Activated T-cell treated with anti-CD3 and anti-CD28 coated beads for 24 hours (primary cell): ENCODE measurements at places on chromosomes 5 and 9.

- no peak for DNase-seq
Observed at GRCh38 chr5:94702729-94703128, 84.3 kb downstream of the SLF1 start.

GRCh38 chr9:6611865-6612264 is 33.7 kb downstream of the GLDC start:
- no peak for DNase-seq

DNA sequence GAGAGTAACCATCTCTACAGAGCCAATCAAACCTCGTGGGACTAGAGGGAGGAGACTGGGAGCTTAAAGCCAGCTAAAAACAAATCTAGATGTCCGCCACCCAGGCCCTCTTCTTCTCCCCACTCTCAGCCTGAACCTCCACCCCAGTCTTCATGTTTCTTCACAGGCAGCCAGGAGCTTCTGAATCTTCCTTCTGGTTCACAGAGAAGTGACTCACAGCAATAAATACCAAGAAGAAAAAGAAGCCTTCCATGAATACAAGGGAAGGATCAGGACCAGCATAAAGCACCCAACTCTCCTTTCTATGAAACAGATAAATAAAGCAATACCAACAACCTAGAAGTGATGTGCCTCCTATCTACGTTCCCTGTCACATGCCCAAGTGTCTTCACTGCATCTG is 103.3 kb upstream of the SLIT3 start:
- no peak for DNase-seq

GRCh38 chr9:5825895-5826622 is 6.9 kb downstream of the ERMP1 start:
- no peak for DNase-seq

DNA sequence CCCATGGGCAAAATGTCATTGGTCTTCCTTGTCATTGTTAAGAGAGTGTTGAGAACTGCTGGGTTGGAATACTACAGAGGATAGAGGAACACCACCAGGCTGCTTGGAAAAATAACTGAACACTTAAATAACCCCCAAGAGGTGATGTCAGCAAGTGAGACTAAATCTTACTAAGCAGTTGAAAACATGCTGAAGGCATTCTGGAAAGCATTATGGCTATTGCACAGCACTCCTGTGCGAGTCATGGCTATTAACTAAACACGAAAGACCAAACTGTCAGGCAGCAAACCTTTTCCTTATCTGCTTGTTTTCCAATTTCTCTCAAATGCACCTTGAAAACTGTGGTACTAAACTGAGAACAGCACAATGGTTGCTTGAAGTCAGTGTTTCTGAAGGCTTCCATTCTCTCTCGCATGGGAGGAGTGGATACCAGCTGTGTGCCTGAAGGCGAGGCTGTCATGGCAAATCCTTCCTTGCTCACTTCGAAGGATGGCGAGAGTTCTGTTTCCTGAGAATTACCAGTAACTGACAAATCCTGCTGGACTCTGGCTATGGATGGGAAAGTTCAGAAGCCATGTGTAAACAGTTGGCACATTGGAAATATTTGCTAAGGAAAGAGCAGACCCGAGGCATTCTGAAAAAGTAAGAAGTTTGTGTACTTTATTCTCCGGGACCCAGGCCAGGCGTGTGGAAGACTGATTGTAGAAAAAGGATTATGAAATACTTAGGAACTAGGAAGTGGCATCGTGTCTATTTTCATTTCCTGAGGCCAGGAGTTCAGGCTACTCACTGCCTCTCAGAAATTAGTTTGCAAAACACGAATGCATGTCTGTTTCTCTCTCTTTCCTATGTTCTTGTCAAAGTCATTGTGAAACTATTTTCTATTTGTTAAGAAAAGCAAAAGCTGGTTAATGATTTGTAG is 182.1 kb downstream of the DMRT2 start:
- DNase-seq: no peak
